ENCODE measurements at places on chromosomes 5 and 9. TPM values are rescaled to one million over a fixed set of nuclear protein-coding genes. Genes with fewer than 3 reads are reported as not detected.

The CYLC2 gene
- total RNA-seq, result not detected

The TMEFF1 gene
- 0.49 TPM for total RNA-seq

DNA sequence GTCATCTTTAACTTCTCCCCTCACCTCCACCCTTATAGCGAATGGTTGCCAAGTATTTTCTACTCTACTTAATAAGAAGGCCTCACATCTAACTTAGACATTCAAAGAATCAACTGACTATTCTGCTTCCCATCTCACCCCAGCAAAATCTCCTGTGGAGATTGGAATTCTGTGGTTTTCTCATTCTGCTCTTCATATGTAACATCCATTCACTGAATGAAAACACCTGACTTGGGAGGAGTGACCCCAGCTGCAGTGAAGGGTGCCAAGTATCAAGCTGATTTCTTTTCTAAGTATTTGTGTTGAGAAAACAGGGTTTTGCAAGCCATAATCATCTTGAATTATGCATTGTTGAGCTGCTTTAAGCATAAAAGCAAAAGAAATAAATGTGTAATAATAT lies 42.5 kb upstream of the TAF1L start:
- no peaks in the 10 kb centered on the region for H3K4me1 ChIP-seq
- H3K36me3 ChIP-seq, result no peaks in the 10 kb centered on the region
- H3K27me3 ChIP-seq, result no peaks in the 10 kb centered on the region
- no peak for DNase-seq

DNA sequence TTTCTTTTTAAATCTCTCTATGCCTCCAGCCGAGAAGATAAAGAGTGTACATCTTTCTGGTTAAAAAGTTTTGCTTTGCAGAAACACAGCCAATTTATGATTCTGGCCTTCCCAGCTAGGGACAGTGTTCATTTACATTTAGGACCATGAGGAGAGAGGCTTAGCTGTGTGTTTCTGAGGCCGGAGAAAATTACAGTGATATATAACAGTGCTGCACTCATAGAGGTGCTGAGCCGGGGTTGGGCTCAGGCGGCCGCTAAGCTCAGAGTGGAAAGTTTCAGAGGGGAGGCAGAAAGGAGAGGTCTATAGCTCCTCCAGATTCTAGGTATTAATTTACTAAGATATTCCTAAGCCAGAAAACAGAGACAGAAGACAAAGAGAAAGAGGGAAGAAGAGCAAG lies 37.0 kb upstream of the LCP2 start:
- DNase-seq, result peak; percentile 50
- no peaks in the 10 kb centered on the region for H3K27me3 ChIP-seq

DNA sequence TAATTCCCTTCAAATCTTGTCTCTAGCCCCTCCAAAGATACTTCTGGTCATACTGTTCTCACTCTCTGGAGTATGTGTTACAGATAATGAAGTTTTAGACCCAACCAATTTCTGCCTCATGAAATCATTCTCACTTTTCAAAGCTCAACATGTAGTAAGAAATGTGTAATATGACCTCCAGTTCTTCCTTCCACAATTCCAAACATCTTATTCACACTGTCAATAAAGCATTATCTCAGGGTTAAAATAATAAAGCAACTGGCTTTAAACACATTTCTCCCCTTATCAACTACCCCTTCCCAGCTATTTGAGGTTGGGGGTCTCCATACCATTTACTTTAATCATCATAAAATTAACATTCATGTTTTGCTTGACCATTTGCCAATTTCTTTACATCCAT lies 654.1 kb downstream of the RAB3C start:
- peaks cover 74% of the 10 kb centered on the region for H3K27me3 ChIP-seq
- peaks cover 7% of the 10 kb centered on the region for H3K4me1 ChIP-seq
- no peaks in the 10 kb centered on the region for H3K36me3 ChIP-seq
- H3K27ac ChIP-seq, result no peak overlapping the region

The UGT3A2 gene
- 0.35 TPM for total RNA-seq
